ENCODE measurements at places on chromosomes 12 and 14.

- DNase-seq: no peak
Observed at GRCh38 chr14:94827711-94828447, 58.0 kb upstream of the GSC start.

- DNase-seq: no peak
Observed at GRCh38 chr12:62698701-62699101, 232.1 kb downstream of the MON2 start.

DNA sequence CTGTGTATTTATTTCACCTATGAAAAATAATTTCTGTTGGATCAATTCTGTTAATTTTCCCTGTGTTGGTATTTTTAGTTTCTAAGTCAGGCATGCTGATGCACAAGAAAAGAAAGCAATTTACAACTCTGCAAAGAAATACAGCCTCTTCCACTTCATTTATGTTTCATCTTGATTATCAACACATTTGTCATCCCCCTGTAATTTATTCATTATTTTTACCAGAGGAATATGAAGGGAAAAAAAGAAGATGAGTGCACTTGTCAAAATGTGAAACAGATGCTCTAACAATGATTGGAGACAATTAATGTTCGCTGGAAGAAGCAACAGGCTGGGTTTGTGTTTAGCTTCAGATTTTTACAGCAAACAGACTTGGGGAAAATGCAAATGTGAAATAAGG, 958.5 kb upstream of the SEL1L start:
- no peak for DNase-seq

DNA sequence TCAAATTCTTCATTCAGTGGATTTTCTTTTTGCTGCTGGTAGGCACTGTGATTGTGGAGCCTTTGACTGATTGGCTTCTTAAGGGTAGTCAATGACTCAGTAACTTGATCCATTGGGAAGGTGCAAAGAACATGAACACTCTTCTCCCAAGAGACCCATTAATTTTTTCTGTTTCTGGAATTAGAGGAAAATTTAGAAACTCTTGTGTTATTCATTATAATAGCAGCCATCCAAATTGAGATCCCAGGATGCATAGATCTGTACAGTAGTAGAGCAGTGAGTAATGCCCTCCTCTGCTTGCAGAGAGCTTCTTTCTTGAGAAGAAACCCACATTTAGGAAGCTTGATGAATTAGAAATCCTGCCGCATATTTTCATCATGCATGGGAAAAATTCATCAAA, 63.9 kb downstream of the MYRFL start:
- no peak for DNase-seq

- no peak for DNase-seq
Observed at GRCh38 chr12:25322918-25323531, 72.3 kb upstream of the KRAS start.

Data from MM.1S (cell line).